ENCODE measurements at places on chromosomes 11 and 22.
A peak's percentile ranks its signal among the peaks of the same experiment; 100 is the strongest.

DNA sequence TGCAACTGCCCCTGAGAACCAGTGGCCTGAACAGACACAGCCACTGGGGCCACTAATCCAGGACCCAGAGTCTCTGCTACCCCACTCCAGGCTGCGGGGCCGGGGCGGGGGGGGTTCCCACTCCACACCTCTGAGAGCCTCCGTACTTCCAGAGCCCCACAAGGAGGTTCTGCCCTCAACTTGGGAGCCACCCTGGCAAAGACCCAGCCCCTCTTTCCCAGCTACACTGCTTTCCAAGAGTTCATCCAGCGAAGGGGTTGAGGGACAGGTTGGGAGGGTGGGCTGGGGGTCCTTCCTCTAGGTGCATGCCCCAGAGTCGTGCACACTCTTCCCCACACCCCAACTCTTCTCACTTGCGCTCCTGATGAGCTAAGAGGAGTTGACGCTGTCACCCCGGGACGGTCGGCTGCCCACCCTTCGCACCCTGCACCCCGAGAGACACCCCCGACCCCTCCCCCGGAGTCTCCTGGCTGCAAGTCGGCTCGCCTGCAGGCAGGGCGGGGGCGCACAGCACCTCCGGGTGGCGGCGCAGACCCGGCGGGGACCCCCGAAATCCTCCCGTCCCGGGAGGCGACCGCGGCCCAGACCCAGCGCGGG is 531 bp downstream of the RAB3IL1 start:
- no peak for DNase-seq

GRCh38 chr22:35476341-35476740 is 64.3 kb upstream of the RASD2 start:
- DNase-seq, result no peak

GRCh38 chr22:25235547-25236290 is 16.3 kb downstream of the CRYBB2 start:
- peak; percentile 96 for DNase-seq

DNA sequence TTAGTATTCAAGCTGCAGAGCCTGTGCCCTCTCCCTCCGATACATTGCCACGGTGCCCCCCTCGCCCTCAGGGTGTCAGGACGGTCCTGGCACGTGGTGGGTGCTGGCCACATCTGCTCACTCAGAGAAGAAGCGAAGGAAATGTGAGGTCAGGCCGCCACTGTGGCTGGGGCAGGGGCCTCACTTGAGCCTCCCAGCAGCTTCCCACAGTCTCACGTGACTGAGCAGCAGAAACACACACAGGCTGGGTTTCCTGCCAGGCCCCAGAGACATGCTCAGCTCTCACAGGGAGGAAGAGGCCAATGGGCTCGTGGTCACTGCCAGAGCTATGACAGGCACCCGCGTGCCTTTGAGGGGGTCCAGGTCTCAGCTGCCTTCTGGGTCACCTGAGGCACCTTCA is 37.9 kb upstream of the PRR5 start:
- no peak for DNase-seq

GRCh38 chr11:122246874-122247273 is 130.9 kb upstream of the BLID start:
- DNase-seq, result no peak

DNA sequence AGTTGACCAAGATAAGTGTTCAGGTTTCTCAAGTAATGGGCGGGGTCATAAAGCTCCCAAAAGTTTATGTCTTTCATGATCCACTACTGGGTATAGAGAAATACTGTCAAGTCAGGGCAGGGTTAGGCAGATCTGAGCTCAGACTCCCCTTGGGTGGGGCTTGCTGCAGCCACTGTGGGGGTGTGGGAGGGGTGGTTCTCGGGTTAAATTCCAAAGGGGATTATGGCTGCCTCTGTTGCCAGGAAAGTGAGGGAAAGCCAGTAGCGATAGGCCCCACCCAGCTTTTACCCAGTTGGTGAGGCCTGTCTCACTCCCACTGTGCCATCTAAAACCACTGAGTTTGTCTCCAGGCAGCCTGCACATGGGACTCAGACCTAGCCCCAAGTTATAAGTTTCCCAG is 37.8 kb downstream of the DLG2 start:
- no peak for DNase-seq

DNA sequence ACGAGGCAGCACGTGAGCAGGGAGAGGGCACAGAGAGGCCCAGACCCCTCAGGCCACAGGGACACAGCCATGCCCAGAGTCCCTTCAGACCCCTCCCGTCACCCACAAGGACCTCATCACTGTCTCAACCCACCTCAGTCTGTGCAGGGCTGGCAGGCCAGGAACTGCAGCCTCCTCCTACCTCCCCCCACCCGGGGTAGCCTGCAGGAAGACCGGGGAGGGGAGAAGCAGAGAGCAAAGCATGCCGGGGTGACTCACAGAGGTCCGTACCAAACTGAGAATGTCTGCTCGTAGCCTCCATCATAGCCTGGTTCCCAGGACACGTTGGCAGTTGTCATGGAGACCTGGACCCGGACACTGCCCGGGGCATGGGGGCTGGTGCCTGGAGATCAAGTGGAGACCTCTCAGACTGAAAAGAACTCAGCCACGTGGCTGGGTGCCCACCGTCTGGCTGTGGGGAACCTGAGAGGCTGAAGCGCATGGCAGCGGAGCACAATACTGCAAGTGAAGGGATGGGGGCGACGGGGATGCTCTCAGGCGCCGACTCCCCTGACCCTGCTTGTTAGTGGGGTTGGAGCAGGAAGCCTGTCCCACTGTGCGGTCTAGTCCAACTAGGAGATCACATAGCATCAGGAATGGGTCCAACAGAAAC is 27.2 kb downstream of the IGSF9B start:
- DNase-seq, result no peak
